HEK293T (cell line): ENCODE measurements at places on chromosomes 2 and 18.

GRCh38 chr2:46719487-46719886 is 196.1 kb downstream of the MCFD2 start:
- no peak for DNase-seq

DNA sequence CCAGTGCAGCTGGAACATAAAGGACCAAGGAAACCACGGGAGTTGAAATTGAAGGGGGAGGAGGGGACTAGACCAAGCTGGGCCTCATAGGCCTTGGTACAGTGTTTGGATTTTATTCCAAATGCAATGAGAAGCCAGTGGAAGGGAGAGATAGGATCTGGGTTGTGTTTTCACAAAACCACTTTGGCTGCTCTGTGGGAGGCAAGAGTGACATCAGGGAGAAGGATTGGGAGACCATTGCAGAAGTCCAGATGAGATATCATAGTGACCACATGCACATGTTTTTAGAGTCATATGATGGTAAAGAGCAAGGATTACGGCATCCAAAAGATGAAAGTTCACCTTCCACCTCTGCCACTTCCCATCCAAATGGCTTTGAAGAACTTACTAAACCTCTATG is 210.2 kb downstream of the PAX3 start:
- DNase-seq: no peak

DNA sequence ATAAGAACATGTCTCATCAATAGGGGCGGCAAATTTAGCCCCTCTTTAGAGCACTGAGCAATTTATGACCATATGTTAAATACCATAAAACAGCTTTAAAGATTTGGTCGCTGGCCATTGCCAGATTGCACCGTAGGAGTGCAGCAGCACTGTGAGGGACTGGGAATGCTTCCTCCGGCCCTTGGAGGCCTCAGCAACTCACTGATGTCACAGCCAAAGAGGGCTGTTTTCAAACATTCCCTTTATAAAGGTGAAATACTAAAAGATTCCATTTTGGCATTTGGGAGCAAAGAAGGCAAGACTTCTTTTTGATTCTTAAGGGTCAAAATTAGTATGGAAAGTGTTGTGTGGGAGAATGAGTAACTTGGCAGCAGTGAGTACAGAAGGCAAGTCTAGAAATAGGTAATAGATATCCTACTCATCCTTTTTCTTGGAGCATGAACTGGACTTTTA is 63.7 kb downstream of the BABAM2 start:
- DNase-seq: no peak

GRCh38 chr2:216683846-216684245 is 11.5 kb downstream of the IGFBP5 start:
- no peak for DNase-seq

DNA sequence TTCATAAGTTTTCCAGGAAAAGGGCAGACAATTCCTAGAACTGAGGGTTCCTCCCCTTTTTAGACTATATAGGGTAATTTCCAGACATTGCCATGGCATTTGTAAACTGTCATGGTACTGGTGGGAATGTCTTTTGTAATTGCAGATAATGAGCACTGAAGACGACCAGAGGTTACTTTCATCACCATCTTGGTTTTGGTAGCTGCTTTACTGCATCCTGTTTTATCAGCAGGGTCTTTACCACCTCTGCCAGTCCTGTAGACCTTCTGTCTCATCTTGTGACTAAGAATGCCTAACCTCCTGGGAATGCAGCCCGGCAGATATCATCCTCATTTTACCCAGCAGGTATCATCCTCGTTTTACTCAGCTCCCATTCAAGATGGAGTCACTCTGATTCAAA is 583.9 kb upstream of the KLHL29 start:
- no peak for DNase-seq

DNA sequence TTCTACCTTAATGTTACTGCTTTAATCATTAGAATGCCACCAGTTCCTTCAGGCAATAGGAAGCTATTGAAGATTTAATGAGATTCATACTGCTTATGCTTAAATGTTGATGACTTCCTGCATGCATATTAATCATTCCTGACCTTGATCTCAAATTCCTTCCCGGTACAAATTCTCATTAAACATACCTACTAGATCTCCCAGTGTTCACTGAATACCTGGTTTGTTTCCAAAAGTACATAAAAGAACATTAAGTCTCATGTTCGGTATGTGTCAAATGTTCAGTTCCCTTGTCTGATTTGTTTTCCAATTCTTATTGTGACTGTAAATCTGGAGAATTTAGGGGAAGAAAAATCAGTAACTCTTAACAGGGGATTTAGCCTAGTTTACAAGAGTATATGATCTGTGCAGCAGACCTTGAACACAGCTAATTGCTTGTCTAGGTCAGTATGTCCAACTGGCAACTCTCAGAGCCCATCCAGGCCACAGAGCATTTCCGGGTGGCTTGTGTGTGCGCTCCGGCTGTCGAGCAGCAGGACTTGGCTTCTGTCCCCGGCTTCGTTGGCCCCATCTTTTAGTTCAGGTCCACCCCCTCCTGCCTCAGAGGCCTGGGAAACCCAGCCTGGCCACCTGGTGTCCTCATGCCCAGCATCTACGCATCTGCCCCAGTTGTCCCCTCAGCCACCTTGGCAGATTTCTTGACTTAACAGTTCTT is 13.1 kb downstream of the METAP1D start:
- no peak for DNase-seq

- DNase-seq: no peak
Observed at GRCh38 chr18:56676639-56677038, 25.5 kb downstream of the WDR7 start.

GRCh38 chr2:85319796-85320195 is 8.0 kb downstream of the TGOLN2 start:
- DNase-seq: no peak

DNA sequence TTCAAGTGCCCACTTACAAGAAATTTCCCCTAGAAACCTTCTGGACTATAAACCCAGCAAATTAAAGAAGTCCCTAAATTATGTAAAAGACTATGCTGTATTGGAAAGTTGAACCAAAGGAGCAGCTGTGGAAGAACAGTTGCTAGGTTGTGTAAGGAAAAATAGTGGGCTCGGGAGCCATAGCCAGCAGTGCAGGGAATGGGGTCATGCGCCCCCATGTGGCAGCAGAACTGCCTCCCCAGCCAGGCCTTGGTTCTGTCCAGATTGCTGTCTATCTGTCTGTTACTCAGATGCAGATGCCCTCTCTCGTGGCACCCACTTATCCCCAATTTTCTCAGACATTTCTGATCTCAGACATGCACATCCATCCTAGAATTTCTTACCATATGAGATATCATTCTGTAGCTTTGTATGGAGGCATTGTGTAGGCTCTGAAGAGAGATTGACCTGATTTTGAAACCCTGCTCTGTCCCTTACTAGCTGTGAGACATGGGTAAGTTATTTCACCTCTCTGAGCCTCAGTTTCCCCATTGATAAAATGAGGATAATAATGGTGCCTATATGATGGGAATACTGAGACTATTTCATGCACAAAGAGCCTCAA is 258.3 kb downstream of the SS18 start:
- peak; percentile 77 for DNase-seq

- no peak for DNase-seq
Observed at GRCh38 chr2:28450901-28451565, 44.8 kb upstream of the PLB1 start.

DNA sequence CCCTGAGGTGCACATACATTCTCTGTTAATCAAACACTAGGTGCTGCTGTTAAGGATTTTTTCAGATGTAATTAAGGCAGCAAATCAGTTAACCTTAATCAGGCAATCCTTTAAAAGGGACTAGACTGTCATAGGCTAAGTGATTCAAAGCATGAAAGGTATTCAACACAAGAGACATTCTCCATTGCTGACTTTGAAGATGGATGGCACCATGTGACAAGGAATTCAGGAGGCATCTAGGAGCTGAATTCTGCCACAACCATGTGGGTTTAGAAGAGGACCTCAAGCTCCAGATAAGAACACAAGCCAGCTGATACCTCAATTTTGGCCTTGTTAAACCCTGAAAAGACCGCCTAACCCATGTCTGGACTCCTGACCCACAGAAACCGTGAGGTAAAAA is 84.0 kb downstream of the SMAD2 start:
- no peak for DNase-seq

DNA sequence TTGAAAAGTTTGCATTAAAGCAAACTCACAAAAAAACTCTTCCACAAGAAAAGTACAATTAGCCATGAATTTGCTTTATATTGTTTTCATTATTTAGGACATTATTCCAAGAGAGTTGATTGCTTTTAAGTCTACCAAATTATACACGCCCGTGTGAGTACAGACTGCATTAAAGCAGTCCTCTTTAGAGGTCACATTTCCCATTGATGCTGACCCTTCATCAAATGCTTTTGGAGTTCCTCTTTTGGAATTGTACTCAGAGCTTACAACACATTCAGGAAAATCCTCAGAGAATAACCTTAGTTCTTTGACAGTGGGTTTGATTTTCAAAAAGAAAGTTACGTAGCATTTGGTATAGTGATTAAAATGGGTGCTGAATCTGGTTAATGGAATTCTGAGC is 256.1 kb downstream of the CDH2 start:
- DNase-seq: no peak

- DNase-seq: no peak
Observed at GRCh38 chr2:15145919-15146318, 415.2 kb downstream of the NBAS start.

GRCh38 chr2:206096876-206097275 is 10.9 kb upstream of the INO80D start:
- DNase-seq: no peak

- no peak for DNase-seq
Observed at GRCh38 chr2:225025917-225026571, 16.2 kb downstream of the DOCK10 start.

DNA sequence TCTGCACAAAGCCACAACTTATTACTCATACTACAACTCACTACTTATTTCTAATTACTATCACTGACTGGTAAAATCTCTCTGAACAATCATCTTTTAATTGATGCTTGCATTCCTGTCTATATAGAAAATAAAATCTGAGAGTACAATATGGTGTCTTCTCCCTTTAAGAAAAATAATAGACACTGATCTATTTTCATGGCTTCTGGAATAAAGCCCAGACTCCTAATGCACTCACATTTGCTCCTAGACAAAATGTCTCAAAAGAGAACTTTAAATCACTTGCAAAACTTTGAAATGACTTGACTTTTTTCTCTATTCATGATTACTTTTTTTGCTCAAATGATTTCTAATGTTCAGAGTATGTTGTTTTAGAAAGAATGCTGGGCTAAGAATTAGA is 28.7 kb downstream of the ESCO1 start:
- no peak for DNase-seq

DNA sequence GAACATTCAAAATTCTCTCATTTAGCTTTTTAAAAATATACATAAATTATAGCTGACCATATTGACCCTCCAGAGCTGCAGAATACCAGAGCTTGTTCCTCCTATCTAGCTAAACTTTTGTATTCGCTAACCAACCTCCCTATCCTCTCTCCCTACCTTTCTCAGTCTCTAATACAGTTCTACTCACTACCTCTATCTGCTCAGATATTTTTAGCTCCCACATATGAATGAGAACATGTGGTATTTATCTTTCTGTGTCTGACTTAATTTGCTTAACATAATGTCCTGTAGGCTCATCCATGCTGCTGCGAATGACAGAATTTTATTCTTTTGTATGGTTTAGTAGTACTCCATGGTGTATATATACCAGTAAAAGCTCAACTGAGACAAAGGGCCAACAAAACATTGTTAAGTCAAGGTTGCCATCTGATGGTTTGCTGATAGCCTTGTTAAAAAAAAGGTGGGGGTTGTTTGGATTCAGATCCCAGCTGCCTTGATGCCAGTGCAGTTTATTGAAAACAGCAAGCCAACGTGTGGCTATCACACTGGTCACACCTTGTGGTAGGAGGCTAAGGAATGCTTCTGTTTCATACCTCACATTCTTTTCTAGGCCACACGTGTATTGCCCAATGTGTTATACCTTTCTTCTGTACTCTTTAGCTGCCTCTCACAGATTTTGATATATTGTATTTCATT is 101.5 kb downstream of the VWA3B start:
- DNase-seq: no peak

GRCh38 chr2:98263362-98263761 is 82.9 kb upstream of the CNGA3 start:
- no peak for DNase-seq

GRCh38 chr18:34709750-34710441 is at the start of gene DTNA:
Gene DTNA, plus strand, starts transcription at chr18:34710298. Its CDS starts 45,679 bp downstream, at chr18:34755977.
- peak; percentile 50 for DNase-seq

DNA sequence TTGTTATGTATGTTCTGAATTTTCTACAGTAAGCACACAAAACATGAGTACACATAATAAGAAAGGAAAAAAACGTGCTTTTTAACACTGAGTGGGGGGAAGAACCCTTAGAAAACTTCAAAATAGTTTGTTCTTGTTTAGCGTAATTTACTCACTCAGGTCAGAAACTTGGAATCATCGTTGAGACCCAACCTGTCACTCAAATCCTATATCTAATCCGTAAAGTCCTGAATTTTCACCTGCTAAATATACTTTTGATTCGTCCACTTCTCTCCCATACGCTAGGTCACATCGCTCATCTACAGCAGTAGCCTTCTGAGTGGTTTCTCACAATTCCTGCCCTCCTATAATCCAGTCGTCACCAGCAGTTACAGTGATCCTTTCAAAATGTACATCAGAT is 767 bp downstream of the TPRKB start:
- DNase-seq: no peak

DNA sequence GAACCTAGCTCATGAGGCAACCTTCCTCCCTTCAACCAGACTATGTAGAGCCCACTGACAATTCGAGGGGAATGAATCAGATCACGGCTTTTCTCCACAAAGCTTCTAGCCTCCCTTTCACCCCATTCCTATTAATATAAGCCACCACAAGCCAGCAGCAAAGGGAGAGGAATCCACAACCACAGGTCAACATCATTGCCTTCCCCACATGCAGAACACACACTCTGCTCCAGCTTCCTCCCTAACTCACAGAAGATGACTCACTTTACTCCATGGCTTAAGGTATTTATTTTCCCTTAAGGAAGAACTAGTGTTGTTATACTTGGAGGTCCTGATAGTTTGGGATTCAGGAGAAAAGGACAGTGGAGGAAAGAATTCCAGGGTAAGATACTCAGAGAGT is 272.2 kb downstream of the C1D start:
- DNase-seq: no peak

GRCh38 chr18:77105680-77106079 is 26.9 kb downstream of the MBP start:
- DNase-seq: no peak

GRCh38 chr2:26615860-26616705 is 25.1 kb downstream of the CIB4 start:
- DNase-seq: no peak

- DNase-seq: no peak
Observed at GRCh38 chr18:9661564-9661963, 46.5 kb upstream of the RAB31 start.
